ENCODE measurements at places on chromosomes 4 and X. TPM values are rescaled to one million over a fixed set of nuclear protein-coding genes. Genes with fewer than 3 reads are reported as not detected.

- H3K4me3 ChIP-seq = no peak overlapping the region
- H3K27me3 ChIP-seq = peaks cover 9% of the 10 kb centered on the region
- H3K36me3 ChIP-seq = peaks cover 17% of the 10 kb centered on the region
- peaks cover 11% of the 10 kb centered on the region for H3K4me1 ChIP-seq
Observed at GRCh38 chr4:15781427-15782095, 3.4 kb downstream of the CD38 start.

DNA sequence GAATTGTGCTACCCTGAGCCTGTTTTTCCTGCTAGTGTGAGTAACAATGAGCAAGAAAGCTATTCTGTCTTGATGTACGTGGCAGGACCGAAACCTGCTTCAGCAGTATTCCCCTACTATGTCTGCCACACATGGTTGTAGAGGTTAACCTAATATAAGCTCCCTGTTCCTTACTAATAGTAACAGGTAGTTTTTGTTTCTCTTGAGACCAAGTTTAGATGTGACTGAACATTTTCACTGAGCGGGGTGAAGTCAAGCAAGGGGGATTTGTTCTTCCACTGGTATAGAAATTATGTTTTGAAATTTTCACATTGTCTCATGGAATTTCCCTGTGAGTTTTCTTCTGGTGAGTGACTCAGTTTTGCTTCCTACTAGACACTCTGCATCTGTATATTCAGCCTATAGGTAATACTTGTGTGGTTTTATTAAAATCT, 37.3 kb downstream of the RRAGB start:
- DNase-seq = no peak
- H3K4me1 ChIP-seq = no peaks in the 10 kb centered on the region
- H3K27me3 ChIP-seq = no peaks in the 10 kb centered on the region
- no peak overlapping the region for H3K27ac ChIP-seq
- no peak overlapping the region for H3K4me3 ChIP-seq

DNA sequence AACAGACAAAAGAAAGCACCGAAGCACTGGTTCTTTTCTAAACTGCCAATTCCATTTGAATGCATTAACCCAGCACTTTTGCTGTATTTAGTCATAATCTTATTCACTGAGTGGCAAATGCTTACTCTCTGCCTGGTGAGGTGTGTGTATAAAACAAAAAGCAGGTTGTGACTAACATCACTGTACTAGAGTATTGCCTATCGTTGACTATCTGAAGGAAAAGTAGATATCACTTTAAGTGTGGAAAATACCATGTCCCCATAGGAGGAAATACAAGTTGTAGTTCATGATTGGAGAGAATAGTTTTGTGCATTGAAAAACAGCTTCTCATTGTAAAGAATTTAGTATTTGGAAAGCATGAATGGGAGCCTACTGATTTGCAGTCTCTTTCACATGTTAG, 2.7 kb downstream of the PDLIM5 start:
- DNase-seq = no peak
- H3K4me1 ChIP-seq = peaks cover 15% of the 10 kb centered on the region

DNA sequence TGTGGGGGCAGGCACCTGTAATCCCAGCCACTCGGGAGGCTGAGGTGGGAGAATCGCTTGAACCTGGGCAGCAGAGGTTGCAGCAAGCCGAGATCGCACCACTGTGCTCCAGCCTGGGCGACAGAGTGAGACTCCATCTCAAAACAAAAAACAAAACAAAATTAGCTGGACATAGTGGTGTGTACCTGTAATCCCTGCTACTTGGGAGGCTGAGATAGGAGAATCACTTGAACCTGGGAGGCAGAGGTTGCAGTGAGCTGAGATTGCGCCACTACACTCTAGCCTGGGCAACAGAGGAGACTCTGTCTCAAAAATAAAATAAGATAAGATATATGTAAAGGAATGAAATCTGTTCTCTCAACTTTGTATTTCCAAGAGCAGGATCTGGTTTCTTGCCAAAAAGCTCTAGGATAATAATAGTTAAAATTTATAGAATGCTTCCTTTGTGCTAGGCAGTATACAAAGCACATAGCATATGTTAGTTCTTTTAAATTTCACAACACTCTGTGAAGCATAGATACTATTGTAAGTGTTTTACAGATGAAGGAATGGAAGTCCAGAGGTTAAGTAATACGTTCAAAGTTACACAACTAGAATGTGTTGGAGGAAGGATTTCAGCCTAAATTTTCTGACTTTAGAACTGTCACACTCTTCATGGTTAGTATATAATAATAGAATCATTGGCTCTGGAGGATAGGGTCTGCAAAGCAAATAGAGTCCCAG, 10.3 kb downstream of the MRPL1 start:
- H3K36me3 ChIP-seq = no peaks in the 10 kb centered on the region
- H3K27ac ChIP-seq = no peak overlapping the region
- no peak overlapping the region for H3K4me3 ChIP-seq
- no peaks in the 10 kb centered on the region for H3K27me3 ChIP-seq
- H3K4me1 ChIP-seq = peaks cover 9% of the 10 kb centered on the region

UBQLN2 gene
- 49.8 TPM for total RNA-seq

GRCh38 chrX:70038951-70039350, 10.8 kb downstream of the AWAT2 start:
- no peak for DNase-seq
- H3K4me1 ChIP-seq = no peaks in the 10 kb centered on the region
- H3K27ac ChIP-seq = no peak overlapping the region
- no peaks in the 10 kb centered on the region for H3K27me3 ChIP-seq
